ENCODE measurements at places on chromosomes 6 and 20.

DNA sequence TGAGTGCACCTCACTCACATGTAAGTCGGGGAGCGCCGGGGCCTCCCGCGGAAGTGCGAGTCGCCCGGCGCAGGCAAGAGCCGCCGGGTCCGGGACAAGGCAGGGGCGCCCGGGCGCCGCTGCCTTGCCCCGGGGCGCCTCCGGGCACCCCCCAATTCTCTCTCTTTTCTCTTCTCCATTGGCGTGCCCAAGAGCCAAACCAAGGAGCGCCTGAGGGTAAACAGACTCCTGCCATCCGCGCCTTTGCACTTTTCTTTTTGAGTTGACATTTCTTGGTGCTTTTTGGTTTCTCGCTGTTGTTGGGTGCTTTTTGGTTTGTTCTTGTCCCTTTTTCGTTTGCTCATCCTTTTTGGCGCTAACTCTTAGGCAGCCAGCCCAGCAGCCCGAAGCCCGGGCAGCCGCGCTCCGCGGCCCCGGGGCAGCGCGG is 36.8 kb downstream of the GNAS start:
- DNase-seq = no peak

DNA sequence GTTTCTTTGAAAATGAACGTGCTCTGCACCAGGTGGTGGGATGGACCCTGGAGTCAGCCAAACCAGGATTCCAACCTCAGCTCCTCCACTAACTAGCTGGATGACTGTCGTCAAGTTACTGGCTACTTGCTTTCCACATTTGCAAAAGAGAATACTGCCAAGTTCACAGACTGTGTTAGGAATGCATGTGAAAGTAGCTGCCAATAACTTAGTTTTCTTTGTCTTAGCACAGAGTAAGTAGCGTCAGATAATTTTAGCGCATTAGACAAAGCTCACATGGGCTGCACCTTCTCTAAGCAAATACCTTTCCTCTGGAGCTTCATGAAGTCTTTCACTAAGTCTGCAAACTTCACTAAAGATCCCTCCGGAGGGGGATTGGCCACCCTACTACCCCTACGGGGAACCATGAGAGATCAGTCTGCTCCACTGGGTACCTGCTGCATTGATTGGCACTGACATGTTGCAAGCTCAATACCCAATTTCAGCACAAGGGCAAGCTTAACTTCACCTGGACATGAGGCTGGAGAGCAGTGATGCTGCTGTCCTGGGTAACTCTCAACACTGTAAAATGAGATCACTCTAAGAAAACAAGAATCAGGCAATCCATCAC is 113.9 kb downstream of the MBOAT1 start:
- DNase-seq = no peak

DNA sequence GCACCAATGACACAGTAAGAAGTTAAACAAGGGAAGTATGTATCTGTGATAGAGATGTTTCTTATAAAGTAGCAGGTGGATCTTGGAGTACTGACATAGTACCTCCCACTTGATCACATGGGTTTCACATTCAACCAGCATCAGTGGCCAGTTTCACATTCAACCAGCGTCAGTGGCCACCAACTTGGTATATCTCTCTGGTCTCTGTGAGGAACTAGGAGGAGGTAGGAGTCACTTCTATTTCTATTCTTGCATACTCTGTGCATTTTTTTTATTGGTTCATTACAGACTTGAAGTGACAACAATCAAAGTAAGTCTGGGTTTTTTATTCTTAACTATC is 200.3 kb upstream of the SIM1 start:
- DNase-seq = no peak

DNA sequence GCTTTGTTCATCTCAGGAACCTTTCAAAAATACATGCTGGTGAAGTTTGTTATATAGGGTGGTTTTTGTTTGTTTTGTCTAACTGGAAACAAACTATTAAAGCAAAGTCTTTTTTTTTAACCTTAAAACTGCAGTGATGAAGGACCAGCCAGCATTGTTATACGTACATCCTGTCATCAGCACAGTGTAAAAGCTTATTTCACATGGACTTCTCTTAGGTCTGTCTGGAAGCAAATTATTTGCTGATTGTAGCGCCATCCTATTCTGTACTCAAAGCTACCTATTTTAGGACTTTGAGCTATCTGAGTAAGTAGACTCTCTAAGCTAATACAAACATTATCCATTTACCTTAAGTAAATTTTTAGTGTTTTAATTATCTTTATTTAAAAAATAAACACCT is 61.7 kb downstream of the SNX9 start:
- DNase-seq = no peak

GRCh38 chr6:111486921-111487320 is 3.9 kb upstream of the REV3L start:
- DNase-seq = no peak

All from GM04504 (cell line).